Vein endothelial cell (primary cell): ENCODE measurements at places on chromosomes 5 and 9. TPM values are rescaled to one million over a fixed set of nuclear protein-coding genes. Genes with fewer than 3 reads are reported as not detected.

The CARD9 gene
- 0.57 and 0.65 TPM in 2 replicates for total RNA-seq

The SLC25A48 gene
- total RNA-seq = not detected in 2 replicates

The TAF11L10 gene
- total RNA-seq = not detected in 2 replicates

The FGF10 gene
- not detected in 2 replicates for total RNA-seq

The SPARC gene
- total RNA-seq = 1,259 and 1,486 TPM in 2 replicates

The CDH18 gene
- total RNA-seq = 0.10 TPM in 1 of 2 replicates, not detected in the other

The DDX4 gene
- total RNA-seq = not detected in 2 replicates

The HTR1A gene
- not detected in 2 replicates for total RNA-seq

The ACOT12 gene
- not detected in 2 replicates for total RNA-seq

The GLRA1 gene
- total RNA-seq = not detected in 2 replicates

The IFNA21 gene
- not detected in 2 replicates for total RNA-seq

The CDH6 gene
- total RNA-seq = not detected in 2 replicates

The DAB2IP gene
- 37.1 and 54.9 TPM in 2 replicates for total RNA-seq

The RGS14 gene
- 5.2 and 10.0 TPM in 2 replicates for total RNA-seq

The SLC36A3 gene
- total RNA-seq = not detected in 2 replicates

The FGF1 gene
- total RNA-seq = under 0.01 and 0.98 TPM in 2 replicates

The MGAT4B gene
- 167 and 174 TPM in 2 replicates for total RNA-seq

The TLX3 gene
- not detected in 2 replicates for total RNA-seq

The DOK3 gene
- total RNA-seq = 3.3 and 4.0 TPM in 2 replicates

The MSX2 gene
- not detected in 2 replicates for total RNA-seq

The CDX1 gene
- total RNA-seq = not detected in 2 replicates

The SPINK13 gene
- not detected in 2 replicates for total RNA-seq

The FBXO10 gene
- 10.9 and 11.8 TPM in 2 replicates for total RNA-seq

The CNTFR gene
- total RNA-seq = not detected in 2 replicates

The PRDM9 gene
- not detected in 2 replicates for total RNA-seq

The TBC1D13 gene
- 29.1 and 33.4 TPM in 2 replicates for total RNA-seq

The FOXI1 gene
- total RNA-seq = under 0.01 TPM in 1 of 2 replicates, not detected in the other

The DYNC2I2 gene
- 61.0 and 62.1 TPM in 2 replicates for total RNA-seq

The RANBP3L gene
- not detected in 2 replicates for total RNA-seq

The KCNIP1 gene
- total RNA-seq = 0.19 and 0.98 TPM in 2 replicates

The CCDC192 gene
- total RNA-seq = not detected in 2 replicates

The SERF1B gene
- total RNA-seq = 15.0 and 24.7 TPM in 2 replicates

The EGFL7 gene
- total RNA-seq = 566 and 825 TPM in 2 replicates

The PDE6A gene
- under 0.01 TPM in 1 of 2 replicates, not detected in the other for total RNA-seq

The AK8 gene
- total RNA-seq = 0.10 TPM in 1 of 2 replicates, not detected in the other

The LIX1 gene
- not detected in 2 replicates for total RNA-seq

The SPATA31D4 gene
- total RNA-seq = not detected in 2 replicates

The PCDHA4 gene
- 0.10 and 0.33 TPM in 2 replicates for total RNA-seq

The LCN9 gene
- not detected in 2 replicates for total RNA-seq

The PAEP gene
- not detected in 2 replicates for total RNA-seq

The NIPAL4 gene
- not detected in 2 replicates for total RNA-seq

The SPOUT1 gene
- total RNA-seq = 21.6 and 22.0 TPM in 2 replicates

The ADAMTS16 gene
- under 0.01 TPM in 1 of 2 replicates, not detected in the other for total RNA-seq

The INSYN2B gene
- total RNA-seq = 26.1 and 52.3 TPM in 2 replicates

The PCA3 gene
- total RNA-seq = 0.29 and 0.33 TPM in 2 replicates

The NUTM2F gene
- total RNA-seq = not detected in 2 replicates

The CCNO gene
- 0.33 and 0.48 TPM in 2 replicates for total RNA-seq

The CNTLN gene
- 8.2 and 11.2 TPM in 2 replicates for total RNA-seq

The RAI14 gene
- 317 and 320 TPM in 2 replicates for total RNA-seq

The MEGF10 gene
- total RNA-seq = 1.3 and 4.6 TPM in 2 replicates

The FANCC gene
- 9.1 and 9.9 TPM in 2 replicates for total RNA-seq

The PCDHGB2 gene
- 3.2 and 4.6 TPM in 2 replicates for total RNA-seq

The TEX10 gene
- 22.9 and 34.0 TPM in 2 replicates for total RNA-seq

The ELOVL7 gene
- total RNA-seq = 0.10 TPM in 1 of 2 replicates, not detected in the other

The FAXDC2 gene
- total RNA-seq = 6.2 and 8.8 TPM in 2 replicates

The CER1 gene
- total RNA-seq = not detected in 2 replicates

The CARD6 gene
- 35.9 and 45.8 TPM in 2 replicates for total RNA-seq

The MAMDC4 gene
- total RNA-seq = 0.98 and 1.4 TPM in 2 replicates

The CATSPER3 gene
- under 0.01 TPM in 1 of 2 replicates, not detected in the other for total RNA-seq
